BE2C (cell line): ENCODE measurements at places on chromosomes 7 and 10.
A peak's percentile ranks its signal among the peaks of the same experiment; 100 is the strongest.

DNA sequence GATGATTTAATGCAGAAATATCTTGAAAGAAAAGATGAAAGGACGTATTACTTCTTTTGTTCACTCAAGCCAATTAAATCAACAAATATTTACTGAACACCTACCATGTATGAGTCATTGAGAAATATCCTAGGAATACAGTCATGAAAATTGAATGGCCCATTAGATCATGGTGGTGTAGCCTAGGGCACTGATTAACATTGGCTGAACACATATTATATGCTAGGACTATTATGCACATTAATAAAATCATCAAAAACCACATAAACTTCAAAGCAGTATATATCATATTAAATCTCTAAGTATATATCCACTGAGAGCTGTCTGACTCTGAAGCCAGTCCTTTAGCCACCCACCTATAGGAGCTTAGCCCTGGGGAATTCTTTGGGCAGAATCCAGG lies 41.8 kb downstream of the FAM204A start:
- no peak for DNase-seq

DNA sequence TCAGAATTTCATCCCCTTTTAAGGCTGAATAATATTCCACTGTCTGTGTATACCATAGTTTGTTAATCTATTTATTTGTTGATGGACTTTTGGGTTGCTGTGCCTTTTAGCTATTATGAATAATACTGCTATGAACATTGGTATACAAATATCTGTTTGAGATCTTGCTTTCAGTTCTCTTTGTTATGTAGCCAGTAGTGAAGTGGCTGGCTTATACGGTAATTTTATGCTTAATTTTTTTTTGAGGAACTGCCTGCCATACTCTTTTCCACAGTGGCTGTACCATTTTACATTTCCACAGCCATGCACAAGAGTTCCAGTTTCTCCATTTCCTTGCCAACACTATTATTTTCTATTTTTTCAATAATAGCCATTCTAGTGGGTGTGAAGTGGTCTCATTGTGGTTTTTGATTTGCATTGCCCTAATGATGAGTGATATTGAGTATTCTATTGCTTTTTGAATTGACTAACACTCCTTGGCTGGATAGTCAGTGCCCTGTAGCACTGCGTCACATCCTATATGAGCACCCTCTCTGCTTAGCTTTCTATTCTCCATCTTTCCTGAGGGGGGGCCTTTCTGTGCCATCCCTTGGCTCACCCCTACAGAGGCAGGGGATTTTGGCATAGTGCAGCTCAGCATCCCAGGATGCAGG lies 29.4 kb upstream of the RAPGEF5 start:
- DNase-seq, result no peak

DNA sequence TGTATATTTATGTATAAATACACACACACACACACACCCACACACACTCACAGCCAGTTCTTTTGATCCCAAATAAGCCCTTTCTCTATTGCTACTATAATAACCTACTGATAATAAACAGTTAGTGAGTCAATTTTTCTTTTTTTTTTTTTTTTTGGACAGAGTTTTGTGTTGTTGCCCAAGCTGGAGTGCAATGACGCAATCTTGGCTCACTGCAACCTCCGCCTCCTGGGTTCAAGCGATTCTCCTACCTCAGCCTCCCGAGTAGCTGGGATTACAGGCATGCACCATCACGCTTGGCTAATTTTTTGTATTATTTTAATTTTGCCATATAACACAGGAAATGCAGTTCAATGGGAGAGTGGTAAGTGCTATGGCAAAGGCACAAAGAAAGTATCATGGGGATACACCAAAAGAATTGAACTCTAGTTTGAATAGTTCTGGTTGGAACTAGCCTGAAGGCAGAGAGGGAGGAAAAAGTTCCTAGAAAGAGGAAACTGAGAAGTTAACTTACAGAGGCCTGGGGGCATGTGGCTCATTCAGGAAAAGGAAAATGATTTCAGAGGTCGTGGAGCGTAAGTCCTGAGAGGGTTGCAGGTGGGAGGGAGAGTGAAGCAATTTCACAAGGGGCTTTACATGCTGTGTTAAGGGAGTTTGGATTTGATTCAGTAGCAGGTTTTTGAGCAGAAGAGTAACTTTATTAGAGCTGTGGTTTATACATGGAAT lies 44.4 kb upstream of the JCAD start:
- no peak for DNase-seq

DNA sequence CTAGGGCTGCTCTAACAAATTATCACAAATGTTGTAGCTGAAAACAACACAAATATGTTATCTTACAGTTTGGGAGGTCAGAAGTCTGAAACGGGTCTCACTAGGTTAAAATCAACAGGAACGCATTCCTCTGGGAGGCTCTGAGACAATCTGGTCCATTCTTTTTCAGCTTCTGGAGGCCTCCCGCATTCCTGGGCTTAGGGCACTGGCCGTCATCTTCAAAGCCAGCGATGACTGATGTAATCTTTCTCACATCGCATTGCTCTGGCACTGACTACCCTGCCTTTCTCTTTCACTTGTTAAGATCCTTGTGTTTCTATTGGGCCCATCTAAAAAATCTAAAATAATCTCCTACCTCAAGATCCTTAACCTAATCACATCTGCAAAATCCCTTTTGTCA lies 1071.5 kb upstream of the C7orf33 start:
- DNase-seq, result no peak

- no peak for DNase-seq
Measured at GRCh38 chr7:136103545-136104268, 126.5 kb upstream of the MTPN start.

DNA sequence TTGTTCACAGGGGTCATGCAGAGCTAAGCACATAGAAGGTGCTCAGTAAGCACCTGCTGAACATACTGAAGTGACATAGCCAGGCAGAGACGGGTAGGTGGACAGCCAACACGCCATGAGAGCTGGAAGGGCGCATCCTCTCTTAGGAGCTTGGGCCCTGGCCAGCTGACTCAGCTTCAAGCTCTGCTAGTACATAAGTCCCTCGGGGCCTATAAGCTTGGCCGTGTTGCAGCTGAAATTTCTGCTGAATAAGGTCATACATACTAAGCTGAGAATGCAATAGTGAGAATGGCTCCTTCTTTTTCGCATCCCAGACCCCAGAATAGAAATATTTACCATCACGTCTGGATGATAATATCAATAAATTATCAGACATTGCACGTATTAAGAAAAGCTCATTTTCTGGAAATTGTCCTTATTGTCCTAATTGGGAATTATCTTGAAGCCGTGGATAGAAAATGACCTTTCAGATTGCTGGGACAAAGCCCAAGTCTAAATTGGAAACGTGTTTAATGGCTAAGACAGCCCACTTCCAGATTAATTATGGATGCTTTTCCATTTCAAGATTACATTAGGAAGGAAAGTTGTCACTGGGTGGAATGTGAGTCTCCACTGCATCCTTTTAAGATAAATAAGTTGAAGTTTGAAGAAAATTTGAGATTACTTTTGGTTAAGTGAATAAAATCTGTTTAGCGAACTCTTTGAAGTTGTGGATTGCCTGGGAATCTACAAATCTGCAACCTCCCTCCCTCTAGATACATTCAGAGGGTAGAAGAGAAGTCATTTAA lies 287.1 kb upstream of the C7orf33 start:
- DNase-seq, result peak; percentile 69

DNA sequence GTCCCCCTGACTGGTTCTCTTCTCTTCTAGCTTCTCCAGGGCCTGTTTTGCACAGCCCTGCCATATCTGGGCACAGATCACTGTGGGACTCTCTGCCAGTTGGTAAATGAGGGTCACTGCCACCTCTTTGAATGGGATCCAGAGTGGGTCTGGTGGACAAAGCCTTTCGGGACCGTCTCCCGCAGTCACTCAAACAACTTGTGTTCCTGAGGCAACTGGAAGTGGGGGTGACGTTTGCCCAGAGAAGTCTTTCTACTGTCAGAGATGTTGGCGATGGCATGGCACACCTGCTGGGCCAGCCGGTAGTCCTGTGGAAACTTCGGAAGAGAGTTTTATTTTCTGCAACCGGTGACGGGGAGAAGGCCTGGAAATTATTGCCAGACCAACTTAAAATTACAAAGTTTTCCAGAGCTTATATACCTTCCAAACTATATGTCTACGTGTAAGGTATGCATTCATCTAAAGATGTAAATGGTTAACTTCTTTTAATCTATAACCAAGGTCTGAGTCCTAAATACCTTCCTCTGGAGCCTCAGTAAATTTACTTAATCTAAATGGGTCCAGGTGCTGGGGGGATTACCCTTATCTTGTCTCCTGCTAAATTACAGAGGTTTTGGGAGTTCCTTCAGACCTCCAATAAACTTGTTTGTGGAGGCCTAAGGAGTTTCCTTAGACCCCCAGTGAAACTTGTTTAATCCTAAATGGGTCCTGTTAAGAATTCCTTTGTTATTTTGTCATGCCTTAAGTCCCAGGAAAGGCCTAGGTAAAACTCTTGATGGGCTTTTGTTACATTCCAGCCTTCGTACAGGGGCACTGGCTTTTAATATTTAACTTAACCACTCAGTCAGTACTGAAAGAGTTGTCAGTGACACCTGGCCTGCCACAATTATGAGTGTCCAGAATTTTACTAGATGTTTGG lies 94.0 kb downstream of the NPSR1 start:
- DNase-seq, result no peak

- DNase-seq, result no peak
Measured at GRCh38 chr10:69065406-69066361, 22.2 kb upstream of the SRGN start.

DNA sequence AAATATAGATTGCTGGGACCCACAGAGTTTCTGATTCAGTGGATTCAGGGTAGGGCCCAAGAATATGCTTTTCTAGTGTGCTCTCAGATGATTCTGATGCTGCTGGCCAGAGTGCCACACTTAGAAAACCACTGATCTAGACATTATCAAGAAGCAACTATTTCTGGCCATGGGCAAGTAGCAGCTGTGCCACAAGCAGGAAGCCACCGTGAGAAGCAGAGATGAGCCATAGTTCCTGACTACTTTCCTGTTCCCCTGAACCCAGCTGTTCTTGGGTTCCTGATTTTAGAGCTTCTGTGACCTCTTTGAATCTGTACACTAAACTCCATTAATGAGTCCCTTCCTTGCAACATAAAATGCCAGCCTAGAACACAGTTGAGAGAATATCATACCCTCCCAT lies 38.1 kb upstream of the PIK3AP1 start:
- no peak for DNase-seq

- peak; percentile 78 for DNase-seq
Measured at GRCh38 chr10:110857265-110858171, 14.2 kb upstream of the PDCD4 start.

DNA sequence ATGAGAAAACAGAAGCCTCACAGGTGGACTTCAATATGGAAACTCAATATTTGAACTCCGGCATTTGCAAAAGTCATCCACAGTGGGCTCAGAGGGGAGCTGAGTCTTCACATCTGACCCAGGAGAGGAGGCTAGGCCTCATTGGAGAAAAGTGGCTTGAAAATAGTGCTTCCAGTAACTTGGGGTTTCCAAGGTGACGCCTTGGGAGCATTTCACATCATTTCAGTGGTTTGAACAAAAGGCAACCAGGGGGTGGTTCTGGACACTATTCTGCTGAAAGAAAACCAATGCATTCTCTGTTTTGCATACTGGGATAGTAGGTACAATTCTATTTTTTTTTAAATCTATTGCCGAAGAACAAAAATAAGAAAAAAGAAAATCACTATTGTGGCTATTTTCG lies 599.2 kb upstream of the POM121L12 start:
- no peak for DNase-seq

DNA sequence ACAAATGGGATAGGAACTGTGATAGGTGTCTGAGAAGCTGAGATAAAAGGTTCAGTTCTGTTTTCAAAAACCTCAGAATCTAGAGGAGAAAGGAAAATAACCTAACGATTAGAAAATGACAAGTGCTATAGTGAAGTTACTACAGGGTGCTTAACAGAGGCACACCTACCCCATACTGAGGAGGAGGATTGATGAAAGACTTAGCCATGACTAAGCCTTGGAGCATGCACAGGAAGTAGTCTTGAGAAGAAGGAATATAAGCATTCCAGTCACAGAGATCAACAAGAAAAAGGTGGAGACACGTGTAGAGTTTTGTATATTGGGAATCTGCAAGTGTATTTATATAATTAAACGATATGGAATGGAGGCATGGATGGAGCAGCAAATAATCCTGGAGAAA lies 1225.5 kb upstream of the CELF2 start:
- no peak for DNase-seq

DNA sequence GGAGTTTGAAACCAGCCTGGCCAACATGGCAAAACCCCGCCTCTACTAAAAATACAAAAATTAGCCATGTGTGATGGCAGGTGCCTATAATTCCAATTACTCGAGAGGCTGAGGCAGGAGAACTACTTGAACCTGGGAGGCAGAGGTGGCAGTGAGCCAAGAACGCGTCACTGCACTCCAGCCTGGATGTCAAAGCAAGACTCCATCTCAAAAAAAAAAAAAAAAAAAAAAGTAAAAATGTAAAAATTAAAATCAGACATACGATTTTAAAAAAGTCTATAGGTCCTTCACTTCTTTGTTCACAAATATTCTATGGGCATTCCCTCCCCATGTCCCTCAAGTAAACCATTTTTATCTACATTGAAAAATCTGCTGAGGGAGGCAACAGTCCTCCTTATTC lies 34.9 kb upstream of the TLL2 start:
- peak; percentile 10 for DNase-seq

DNA sequence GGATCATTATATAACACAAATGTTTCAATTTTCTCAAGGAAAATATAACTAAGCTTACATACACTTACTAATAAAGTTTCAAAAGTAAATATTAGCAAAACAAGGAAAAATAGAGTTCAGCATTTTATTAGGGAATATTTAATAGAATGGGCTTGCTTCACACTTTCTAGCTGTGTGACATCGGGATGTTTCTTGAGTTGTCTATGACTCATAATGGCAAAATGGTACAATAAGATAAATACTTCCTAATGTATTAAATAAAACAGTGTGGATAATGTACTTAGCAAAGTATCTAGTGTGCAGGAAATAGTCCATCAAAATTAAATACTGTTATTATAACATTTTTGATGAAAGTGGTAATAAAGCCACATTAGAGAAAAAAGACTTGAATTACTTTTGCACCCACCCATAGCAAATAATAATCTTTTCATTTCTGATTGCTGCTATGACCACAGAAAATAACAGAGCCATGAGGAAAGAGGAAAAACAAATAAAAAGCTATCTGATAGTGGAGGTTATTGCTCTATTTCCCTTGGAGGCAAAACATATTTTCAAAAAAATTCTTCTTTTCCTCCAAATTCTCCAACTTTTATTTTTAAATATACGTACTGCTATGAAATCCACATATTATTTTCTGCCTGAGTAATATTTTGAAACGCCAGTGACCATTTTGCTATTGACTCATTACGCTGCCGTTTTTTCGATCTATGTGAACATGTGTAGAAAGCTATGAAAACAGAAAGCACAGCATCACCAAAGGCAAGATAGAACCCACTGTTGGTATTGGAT lies 272.9 kb upstream of the KLF6 start:
- no peak for DNase-seq

GRCh38 chr7:115793958-115794702 lies 236.4 kb downstream of the TFEC start:
- no peak for DNase-seq

GRCh38 chr10:81109200-81109752 lies 571.6 kb downstream of the SH2D4B start:
- DNase-seq, result no peak
